AG10803 (cell line): ENCODE measurements at places on chromosomes 4 and X.

DNA sequence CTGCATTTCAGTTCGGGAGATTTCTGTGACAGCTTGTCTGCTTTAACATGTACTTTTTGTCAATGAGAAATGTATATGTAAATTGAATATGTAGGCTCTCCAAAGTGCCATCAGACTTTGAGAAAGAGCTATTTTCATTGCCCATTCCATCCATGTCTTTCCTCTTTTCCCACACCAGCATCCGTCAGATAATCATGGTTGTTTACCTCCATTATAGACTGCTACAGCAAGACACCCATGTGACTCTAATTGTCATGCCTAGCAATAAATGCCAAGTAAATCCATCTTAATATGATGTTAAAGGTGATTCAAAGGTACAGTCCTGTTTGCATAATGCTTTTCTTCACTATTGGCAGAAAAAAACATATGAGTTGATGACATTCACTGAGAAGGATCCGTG lies 1019.3 kb upstream of the GRID2 start:
- DNase-seq, result no peak

- DNase-seq, result no peak
Measured at GRCh38 chr4:148812101-148812500, 369.9 kb upstream of the NR3C2 start.

DNA sequence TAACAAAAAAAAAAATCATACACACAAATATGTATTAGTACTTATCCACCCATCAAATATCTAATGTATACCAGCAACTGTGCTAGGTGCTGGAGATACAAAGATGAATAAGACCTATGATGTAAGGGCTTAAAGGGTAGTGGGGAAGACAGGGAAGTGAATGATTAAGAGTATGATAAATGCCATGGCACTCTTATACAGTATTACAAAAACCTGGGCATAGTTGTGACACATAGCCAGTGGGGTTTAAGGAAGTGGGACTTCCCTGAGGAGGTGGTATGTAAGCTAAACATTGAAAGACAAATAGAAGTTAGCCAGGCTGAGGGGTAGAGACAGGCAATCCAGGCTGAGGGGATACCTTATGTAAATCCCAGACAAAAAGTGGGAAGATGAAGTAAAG lies 23.5 kb downstream of the CHM start:
- DNase-seq, result no peak

DNA sequence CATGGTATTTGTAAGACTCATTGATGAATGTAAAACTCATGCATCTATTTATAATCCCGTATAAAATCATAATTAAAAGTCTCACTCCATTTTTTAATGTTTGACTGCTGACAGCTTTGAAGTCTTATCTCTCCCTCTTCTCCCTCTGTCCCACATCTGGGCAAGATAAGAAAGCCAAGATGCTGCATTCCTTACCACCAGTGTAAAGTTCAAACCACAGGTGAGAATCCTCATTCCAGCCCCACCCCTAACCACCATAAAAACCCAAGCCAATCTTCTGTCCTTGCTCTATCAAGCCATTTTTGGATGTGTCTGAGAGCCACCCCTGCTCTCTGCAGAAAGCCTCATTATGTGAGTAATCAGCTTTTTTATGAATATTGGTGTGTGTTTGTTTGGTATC lies 59.3 kb upstream of the MAGED1 start:
- DNase-seq, result no peak

GRCh38 chrX:87679849-87680248 lies 162.2 kb downstream of the KLHL4 start:
- no peak for DNase-seq

- no peak for DNase-seq
Measured at GRCh38 chr4:37985730-37986275, 25.6 kb downstream of the PTTG2 start.
